ENCODE measurements at places on chromosomes 7 and 10.

DNA sequence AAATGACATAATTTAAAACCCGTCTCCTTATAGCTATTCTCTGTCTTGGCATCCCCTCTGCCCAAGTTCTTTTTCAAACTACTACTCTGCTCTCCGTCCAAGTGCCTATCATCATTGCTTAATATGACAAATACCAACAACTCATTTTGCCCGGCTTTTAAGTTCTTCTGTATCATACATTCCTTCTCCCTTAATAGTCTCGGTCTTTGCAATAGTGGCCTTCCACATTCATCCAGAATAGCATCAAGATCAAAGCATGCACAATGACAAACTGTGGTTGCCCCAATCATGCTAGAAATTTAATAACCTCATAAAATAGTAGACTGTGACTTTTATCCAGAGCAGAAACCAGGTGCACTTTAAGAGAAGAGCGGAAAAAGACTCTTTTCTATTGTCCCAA is 198.9 kb downstream of the ETV1 start:
- H3K36me3 ChIP-seq, result no peaks in the 10 kb centered on the region
- H3K27ac ChIP-seq, result no peak overlapping the region
- DNase-seq, result no peak
- no peaks in the 10 kb centered on the region for H3K27me3 ChIP-seq
- no peaks in the 10 kb centered on the region for H3K4me1 ChIP-seq

- no peak overlapping the region for H3K4me3 ChIP-seq
- H3K4me1 ChIP-seq, result peaks cover 19% of the 10 kb centered on the region
- H3K27me3 ChIP-seq, result no peaks in the 10 kb centered on the region
- H3K27ac ChIP-seq, result no peak overlapping the region
Observed at GRCh38 chr7:86968618-86969017, 90.8 kb downstream of the ELAPOR2 start.

- no peaks in the 10 kb centered on the region for H3K27me3 ChIP-seq
- no peaks in the 10 kb centered on the region for H3K36me3 ChIP-seq
- no peak overlapping the region for H3K4me3 ChIP-seq
- H3K4me1 ChIP-seq, result peaks cover 7% of the 10 kb centered on the region
- H3K27ac ChIP-seq, result no peak overlapping the region
Observed at GRCh38 chr7:55158541-55159382, 139.9 kb downstream of the EGFR start.

DNA sequence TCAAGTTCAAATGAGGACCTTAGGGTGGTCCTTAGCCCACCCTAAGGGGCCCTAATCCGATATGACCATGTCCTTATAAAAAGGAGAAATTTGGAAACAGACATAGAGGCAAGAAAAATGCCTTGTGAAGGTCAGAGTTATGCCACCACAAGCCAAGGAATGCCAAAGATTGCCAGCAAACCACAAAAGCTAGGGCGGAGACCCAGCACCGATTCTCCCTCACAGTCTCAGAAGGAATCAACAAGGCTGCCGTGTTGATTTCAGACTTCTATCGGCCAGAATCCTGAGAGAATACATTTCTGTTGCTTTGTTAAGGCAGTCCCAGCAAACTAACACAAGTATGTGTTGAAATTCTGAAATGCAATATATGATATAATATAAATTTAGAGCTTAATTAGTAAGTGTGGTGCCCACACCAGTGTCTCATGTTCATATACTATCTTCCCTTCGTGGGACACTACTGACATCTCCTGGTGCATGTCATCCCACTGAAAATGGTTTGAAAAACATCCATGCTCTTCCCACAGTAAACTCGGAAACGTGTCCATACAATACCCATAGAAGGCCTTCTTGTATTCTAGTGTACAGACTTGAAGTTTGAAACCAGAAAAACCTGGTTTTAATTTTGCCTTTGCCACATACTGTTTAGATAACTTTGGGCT is 349.0 kb downstream of the TNS3 start:
- H3K27ac ChIP-seq, result no peak overlapping the region
- H3K4me1 ChIP-seq, result no peaks in the 10 kb centered on the region
- H3K4me3 ChIP-seq, result no peak overlapping the region
- no peak for DNase-seq
- no peaks in the 10 kb centered on the region for H3K27me3 ChIP-seq

GRCh38 chr7:135877805-135878204 is 99.4 kb downstream of the MTPN start:
- no peaks in the 10 kb centered on the region for H3K36me3 ChIP-seq
- H3K27ac ChIP-seq, result no peak overlapping the region
- H3K27me3 ChIP-seq, result no peaks in the 10 kb centered on the region

Data from neuronal stem cell (in vitro differentiated cells).